ENCODE measurements at places on chromosomes 3 and 15. TPM values are rescaled to one million over a fixed set of nuclear protein-coding genes. Genes with fewer than 3 reads are reported as not detected.
A peak's percentile ranks its signal among the peaks of the same experiment; 100 is the strongest.

DNA sequence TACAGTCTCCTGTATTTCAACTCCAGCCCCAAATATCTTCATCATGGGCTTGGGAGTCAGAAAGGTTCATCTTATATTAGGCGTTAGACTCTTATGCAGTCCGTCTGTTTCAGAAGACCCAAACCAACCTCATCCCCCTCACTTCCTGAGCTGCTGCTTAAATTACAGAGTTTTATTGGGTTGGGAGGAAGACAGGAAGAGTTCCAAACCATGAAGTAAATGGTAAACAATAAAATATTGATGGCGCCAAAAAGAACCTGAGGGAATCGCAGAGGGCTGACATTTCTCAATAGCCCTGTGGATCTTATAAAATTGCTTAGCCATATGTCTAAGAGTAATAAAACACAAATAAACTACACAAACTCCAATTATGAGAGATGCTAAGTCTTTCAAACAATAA lies 116.9 kb upstream of the C3orf80 start:
- no peak for DNase-seq

DNA sequence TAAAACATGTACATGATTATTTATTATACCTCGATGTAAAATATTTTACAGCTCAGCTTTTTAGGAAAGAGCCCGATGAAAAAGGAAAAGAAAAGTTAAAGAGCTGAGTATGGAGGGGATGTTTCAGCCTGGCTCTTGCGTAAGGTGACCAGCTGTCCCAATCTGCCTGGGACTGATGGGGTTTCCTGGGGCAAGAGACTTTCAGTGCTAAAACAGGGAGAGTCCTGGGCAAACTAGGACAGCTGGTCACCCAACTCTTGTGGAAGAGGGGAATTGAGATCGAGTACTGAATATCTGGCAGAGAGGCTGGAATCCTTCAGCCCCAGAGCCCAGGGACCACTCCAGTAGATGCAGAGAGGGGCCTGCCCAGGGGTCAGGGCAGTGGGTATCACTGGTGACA lies 21.0 kb downstream of the DUOX2 start:
- DNase-seq: no peak

DNA sequence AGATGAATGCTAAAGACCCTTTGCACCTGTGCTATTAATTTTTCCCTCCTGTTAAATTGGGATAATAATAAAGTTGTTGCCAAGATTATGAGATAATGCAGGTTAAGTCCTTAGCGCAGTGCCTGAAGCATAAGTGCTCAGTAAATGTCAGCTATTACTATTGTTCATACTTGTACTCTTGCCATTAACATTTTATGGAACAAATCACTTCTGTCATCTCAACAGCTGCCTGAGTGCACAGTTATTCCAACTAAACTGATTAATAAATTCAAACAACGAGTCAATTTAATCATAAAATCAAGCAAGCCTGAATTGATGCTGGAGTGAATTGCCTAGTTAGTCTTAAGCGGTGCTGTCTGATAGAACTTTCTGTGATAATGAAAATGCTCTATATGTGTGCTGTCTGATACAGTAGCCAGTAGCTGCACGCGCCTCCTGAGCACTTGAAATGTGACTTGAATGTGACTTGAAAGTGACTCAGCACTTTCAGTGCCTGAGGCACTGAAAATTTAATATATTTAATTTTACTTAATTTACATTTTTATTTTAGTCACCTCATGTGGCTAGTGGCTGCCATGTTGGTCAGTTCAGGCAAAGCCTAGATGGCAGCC lies 198.7 kb upstream of the PFN2 start:
- no peak for DNase-seq

DNA sequence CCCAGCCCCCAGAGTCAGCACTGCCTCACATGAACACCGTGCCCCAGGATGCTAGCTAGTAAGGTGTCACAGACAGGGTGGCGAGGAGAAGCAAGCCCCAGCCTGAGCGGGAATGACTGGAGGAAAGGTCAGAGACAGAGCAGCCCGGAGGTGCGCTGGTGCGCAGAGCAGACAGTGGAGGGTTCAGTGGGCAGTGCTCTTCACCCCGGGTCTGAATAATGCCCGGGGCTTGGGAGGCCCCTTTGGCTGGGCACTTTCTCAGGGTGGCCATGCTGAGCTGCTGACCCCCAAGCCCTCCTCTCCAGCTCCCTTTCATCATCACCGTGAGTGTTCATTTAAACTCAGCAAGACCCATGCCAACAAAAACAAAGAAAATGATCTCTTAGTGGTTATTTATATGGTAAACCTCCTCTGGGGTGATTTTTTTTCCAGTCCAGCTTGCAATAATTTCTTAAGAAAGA lies 110.8 kb downstream of the VGLL4 start:
- no peak for DNase-seq

DNA sequence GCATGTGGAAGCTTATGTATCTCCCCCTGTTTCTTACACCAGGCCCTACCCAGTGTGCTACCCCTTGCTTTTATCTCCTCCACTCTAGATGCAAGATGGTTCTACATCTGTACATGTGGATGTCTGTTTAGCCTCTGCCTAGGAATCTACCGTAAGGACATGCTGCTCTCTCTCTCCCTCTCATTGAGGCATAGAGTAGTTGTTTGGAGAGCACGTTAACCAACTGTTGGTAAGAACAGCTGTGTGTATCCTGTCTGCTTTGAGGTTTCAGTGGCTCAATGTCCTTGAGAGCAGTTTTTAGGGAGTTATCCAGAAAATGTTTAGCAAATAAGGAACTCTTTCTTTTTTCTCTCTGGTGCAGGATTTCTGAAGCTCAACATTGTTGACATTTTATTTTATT lies 152.8 kb downstream of the DNAJB8 start:
- DNase-seq: no peak

IQCF5 gene
- not detected for total RNA-seq

- no peak for DNase-seq
Measured at GRCh38 chr15:85037641-85038040, 56.0 kb downstream of the PDE8A start.

- DNase-seq: no peak
Measured at GRCh38 chr3:61226166-61226686, 25.0 kb downstream of the FHIT start.

ITIH1 gene
- not detected for total RNA-seq

GRCh38 chr3:107981471-107982111 lies 109.2 kb downstream of the CD47 start:
- no peak for DNase-seq

GRCh38 chr3:136606990-136607389 lies 145.2 kb downstream of the STAG1 start:
- DNase-seq: no peak

- no peak for DNase-seq
Measured at GRCh38 chr15:62063825-62064635, 2.7 kb upstream of the C2CD4A start.

ITPKA gene
- 1.2 TPM for total RNA-seq

DNA sequence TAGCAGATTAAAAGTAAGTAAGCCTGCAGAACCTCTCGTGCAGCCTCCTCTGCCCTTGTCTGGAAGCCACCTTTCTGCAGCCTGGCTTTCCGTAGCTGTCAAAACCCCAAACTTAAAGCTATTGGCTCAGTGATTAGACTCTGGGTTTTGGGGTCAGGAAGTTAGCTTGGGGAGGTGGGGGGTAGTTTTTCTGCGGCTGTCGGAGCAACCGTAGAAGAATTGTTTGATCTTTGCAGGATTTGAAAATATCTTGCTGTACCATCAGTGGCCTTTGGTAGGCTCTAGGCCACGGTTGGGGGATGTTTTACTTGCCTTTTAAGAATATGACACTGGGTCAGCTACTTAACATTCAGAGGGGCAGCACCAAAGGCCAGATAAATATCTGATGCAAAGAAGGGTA lies 88.4 kb upstream of the RASGRP1 start:
- peak; percentile 79 for DNase-seq

GRCh38 chr3:152352554-152352953 lies 83.8 kb downstream of the MBNL1 start:
- DNase-seq: no peak

GRCh38 chr15:79689030-79689429 lies 207.8 kb downstream of the MTHFS start:
- DNase-seq: no peak

- DNase-seq: no peak
Measured at GRCh38 chr3:22951910-22952309, 251.2 kb upstream of the UBE2E2 start.

TPRG1 gene
- total RNA-seq: 1.0 TPM

DNA sequence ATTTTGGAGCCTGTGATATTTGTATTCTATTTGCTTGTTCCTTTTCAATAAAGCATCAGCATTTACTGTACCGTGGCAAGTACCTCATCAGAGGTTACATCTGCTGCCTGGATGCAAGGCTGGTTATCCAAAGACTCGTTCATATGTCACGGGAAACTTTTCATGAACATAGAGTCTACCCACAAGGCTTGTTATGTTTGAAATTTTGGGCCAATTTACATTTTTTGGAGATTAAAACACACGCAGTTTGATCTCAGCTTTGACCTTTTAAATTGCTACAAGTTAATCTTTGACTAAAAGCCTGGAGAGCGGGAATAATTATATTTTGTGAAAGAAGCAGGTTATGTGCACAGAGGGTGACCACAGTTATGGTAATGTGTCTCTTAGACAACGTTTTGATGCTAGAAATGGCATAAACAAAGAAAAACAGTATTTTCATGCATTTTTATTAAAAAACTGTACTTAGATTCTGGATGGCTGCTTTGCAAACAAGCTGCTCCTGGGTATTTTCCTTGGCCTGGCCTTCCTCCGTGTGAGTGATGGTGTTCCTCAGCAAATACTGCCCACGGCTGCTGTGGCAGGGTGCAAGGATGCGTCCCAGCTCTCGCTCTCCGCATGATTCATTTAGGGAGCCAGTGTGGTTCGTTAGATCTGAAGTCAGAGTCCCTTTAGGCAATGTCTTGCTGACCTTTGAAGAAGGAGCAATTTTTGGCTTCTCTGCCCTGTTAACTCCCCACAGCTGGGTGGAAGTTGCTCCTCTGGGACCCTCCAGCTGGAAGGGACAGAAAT lies 27.1 kb downstream of the CHST2 start:
- DNase-seq: no peak

DNA sequence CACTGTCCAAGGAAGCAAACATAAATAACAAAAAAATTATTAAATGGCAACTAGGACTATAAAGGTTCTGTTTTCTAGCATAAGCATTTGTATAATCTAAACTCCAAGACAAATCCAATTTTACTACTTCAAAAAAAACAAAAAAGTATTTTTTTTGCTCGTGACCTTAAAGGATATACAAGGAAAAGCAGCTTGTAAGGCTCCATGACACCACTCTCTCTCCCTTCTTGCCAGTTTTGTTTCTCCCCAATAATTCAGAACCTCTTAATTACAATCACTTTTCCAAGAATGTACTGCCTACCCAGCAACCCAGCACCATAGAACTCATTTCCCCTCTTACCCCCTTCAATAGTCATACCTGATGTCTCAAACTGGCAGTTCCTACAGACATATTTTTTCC lies 496.2 kb downstream of the GRM7 start:
- DNase-seq: no peak

DNA sequence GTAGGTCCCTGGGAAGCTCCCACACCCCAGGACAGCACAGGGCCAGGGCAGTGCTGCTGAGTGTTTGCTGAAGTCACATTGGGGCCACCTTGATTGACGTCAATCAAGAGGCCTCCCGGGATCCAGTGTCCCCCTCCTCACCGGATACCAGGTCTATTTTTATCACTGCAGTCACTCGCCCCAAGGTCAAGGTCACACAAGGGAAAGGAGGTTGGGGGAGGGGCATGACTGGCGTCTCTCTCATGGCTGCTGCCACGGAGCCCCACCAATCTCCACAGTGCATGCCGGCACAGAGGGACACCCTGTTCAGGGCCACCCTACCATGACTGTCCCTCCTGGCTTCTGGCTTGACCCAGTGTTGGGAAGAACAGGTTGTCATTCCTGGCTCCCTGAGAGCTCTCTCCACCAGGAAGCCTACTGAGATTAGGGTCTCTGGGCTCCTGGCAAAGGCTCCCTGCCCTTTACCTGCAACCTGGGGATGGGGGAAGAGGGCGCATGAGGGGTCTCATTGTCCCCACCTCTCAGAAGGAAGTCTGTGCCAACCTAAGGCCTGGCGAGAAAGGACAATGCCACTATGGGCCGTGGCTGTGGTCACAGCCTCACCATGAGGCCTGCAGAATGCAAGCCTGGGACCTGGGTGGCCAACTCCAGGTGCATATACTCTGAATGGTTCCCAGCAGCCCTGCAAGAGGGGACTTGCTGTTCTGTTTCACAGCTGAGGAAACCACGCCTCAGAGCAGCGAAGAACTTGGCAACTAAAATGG lies 1.5 kb downstream of the MYL3 start:
- DNase-seq: no peak

- no peak for DNase-seq
Measured at GRCh38 chr3:69698728-69699127, 40.5 kb upstream of the MITF start.

DNA sequence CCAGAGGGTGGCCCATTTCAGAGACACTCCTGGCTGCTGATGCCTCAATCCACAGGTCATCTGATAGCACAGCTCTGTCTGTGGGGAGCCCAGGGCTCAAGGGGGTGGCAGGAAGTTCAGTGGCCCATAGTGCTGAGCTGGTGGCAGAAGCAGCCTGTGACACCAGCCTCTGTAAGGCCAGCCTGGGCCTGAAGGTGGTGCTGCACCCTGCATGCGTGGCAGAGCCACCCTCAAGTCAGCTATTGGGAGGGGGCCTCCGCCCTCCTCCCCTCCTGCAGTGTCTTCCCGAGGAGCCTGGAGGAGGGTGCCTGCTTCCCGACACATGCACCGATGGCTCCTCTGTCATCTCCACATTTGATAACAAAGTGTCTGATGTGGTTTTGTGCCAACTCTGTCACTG lies 3.0 kb downstream of the PLA1A start:
- no peak for DNase-seq

GRCh38 chr15:89797678-89798201 lies 16.9 kb downstream of the ANPEP start:
- no peak for DNase-seq

AMIGO3 gene
- not detected for total RNA-seq

- DNase-seq: no peak
Measured at GRCh38 chr15:20646529-20647142, 105.0 kb upstream of the GOLGA6L6 start.

DNA sequence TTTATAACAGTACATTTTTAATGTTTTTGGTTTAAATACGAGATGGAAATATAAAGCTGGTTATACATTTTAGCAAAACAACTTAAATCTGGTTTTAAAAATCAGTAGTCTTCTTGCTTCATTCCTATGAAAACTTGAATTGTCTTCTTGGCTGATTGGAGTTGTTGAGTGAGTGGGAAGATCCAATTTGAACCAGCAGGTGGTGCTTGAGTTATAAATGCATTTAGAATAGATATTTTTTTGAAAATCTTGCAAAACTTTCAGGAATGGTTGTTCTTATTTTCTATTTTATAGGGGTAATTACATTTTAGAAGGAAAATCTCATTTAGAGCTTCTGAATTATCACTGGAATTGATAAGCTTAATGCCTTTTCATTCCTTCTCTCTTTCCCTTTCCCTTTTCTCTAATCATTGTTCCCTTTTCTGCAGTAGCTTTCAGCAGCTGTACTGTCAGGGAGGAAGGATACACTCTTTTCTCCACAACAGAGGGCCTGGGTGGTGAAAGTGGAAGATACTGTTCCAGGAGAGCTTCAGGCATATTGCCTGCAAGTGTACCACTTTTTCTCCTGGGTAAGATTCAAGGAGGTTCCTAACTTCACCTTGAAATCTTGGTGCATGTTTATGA lies 335.6 kb downstream of the NLGN1 start:
- DNase-seq: no peak

GRCh38 chr15:27094235-27094634 lies 123.3 kb downstream of the GABRG3 start:
- DNase-seq: no peak

GRCh38 chr3:99319450-99319849 lies 318.9 kb upstream of the COL8A1 start:
- DNase-seq: no peak

GRCh38 chr3:141367038-141367730 lies 1.1 kb upstream of the ZBTB38 start:
- DNase-seq: no peak

- DNase-seq: no peak
Measured at GRCh38 chr15:59373215-59373614, 544 bp upstream of the MYO1E start.

Data from activated naive CD4-positive, alpha-beta T cell treated with anti-CD3 and anti-CD28 coated beads, Interleukin-2, amount 50 U/mL, for 72 hours (primary cell).